ENCODE measurements at places on chromosomes 12 and 14. TPM values are rescaled to one million over a fixed set of nuclear protein-coding genes. Genes with fewer than 3 reads are reported as not detected.

The LRTM2 gene
- 0.33 TPM for polyA plus RNA-seq

The POU6F1 gene
- 8.0 TPM for polyA plus RNA-seq

The FBXW8 gene
- polyA plus RNA-seq: 24.4 TPM

The EIF2B1 gene
- 69.5 TPM for polyA plus RNA-seq

The CD69 gene
- polyA plus RNA-seq: 3.4 TPM

The TMEM119 gene
- polyA plus RNA-seq: 16.8 TPM

The SLC4A8 gene
- 4.9 TPM for polyA plus RNA-seq

The STAC3 gene
- polyA plus RNA-seq: 8.0 TPM

The TAS2R9 gene
- not detected for polyA plus RNA-seq

The SIRT4 gene
- polyA plus RNA-seq: 4.5 TPM

The SAMD15 gene
- polyA plus RNA-seq: 7.6 TPM

The CARMIL3 gene
- polyA plus RNA-seq: 2.7 TPM

The KCTD10 gene
- polyA plus RNA-seq: 47.2 TPM

The CEBPE gene
- polyA plus RNA-seq: 0.16 TPM

The ARHGAP9 gene
- 3.1 TPM for polyA plus RNA-seq

The FAM186B gene
- polyA plus RNA-seq: 3.0 TPM

The FOXA1 gene
- 2.6 TPM for polyA plus RNA-seq

The TAS2R43 gene
- polyA plus RNA-seq: 0.20 TPM

The LAG3 gene
- 1.9 TPM for polyA plus RNA-seq

The TOMM20L gene
- polyA plus RNA-seq: 1.1 TPM

The C12orf56 gene
- polyA plus RNA-seq: 2.2 TPM

The ENO2 gene
- 25.7 TPM for polyA plus RNA-seq

The RTL1 gene
- 0.05 TPM for polyA plus RNA-seq

The GALNT6 gene
- 5.8 TPM for polyA plus RNA-seq

The SLC39A5 gene
- polyA plus RNA-seq: 50.6 TPM

The NAP1L1 gene
- polyA plus RNA-seq: 790 TPM

The AHNAK2 gene
- 2.2 TPM for polyA plus RNA-seq

The KCNMB4 gene
- 20.7 TPM for polyA plus RNA-seq

The CD163L1 gene
- polyA plus RNA-seq: 2.1 TPM

The ENDOU gene
- 0.47 TPM for polyA plus RNA-seq

The C3AR1 gene
- 3.1 TPM for polyA plus RNA-seq

The PRICKLE1 gene
- 45.4 TPM for polyA plus RNA-seq

The IL31 gene
- polyA plus RNA-seq: not detected

The VPS37B gene
- 23.4 TPM for polyA plus RNA-seq

The GSC gene
- not detected for polyA plus RNA-seq

The PLEKHG7 gene
- 1.1 TPM for polyA plus RNA-seq

The SLC25A47 gene
- polyA plus RNA-seq: not detected

The LIN7A gene
- polyA plus RNA-seq: 19.2 TPM

The PRB3 gene
- not detected for polyA plus RNA-seq

The SLC38A6 gene
- polyA plus RNA-seq: 30.6 TPM

The GLI1 gene
- 22.8 TPM for polyA plus RNA-seq

The GALNT8 gene
- polyA plus RNA-seq: 2.3 TPM

The TAS2R19 gene
- polyA plus RNA-seq: 1.1 TPM

The IL23A gene
- polyA plus RNA-seq: 1.2 TPM

The SPTB gene
- polyA plus RNA-seq: 13.6 TPM

The MGAT4C gene
- polyA plus RNA-seq: 1.4 TPM

The MUCL1 gene
- polyA plus RNA-seq: not detected

The B3GNT4 gene
- 4.1 TPM for polyA plus RNA-seq

The RAB21 gene
- polyA plus RNA-seq: 57.8 TPM

The PCED1B gene
- 4.1 TPM for polyA plus RNA-seq

The CLEC1B gene
- polyA plus RNA-seq: 1.4 TPM

The BEGAIN gene
- 1.8 TPM for polyA plus RNA-seq

The ASB8 gene
- polyA plus RNA-seq: 35.6 TPM

The SLC7A8 gene
- polyA plus RNA-seq: 120 TPM

The NTF3 gene
- 5.5 TPM for polyA plus RNA-seq

The GLIPR1L1 gene
- polyA plus RNA-seq: not detected

The SAMD4A gene
- 10.1 TPM for polyA plus RNA-seq

The CACNA2D4 gene
- polyA plus RNA-seq: 3.6 TPM

The PIANP gene
- 14.0 TPM for polyA plus RNA-seq
